ENCODE measurements at places on chromosomes 12 and 14.
A peak's percentile ranks its signal among the peaks of the same experiment; 100 is the strongest.

GRCh38 chr12:97612075-97612474 lies 149.5 kb downstream of the RMST start:
- DNase-seq = no peak

GRCh38 chr12:55703901-55704761 lies 3.6 kb downstream of the ITGA7 start:
- no peak for DNase-seq

DNA sequence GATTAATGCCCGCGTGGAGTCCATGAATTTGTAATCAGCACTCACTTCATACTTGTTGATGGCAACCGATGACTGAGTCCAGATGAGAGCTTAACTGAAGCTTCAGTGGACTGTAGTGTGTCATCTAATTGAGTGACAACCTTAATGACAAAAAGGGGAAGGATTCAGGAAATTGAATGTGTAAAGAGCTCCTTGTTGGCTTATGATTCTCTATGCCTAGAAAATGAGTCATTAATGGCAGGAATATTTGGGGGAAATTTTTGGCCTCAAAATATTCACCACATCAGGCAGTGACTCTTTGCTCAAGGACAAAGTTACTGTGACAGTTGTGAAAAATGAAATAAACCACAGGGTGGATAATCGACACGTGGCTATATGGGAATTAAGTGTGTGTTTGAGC lies 55.3 kb upstream of the STON2 start:
- no peak for DNase-seq

GRCh38 chr14:102899516-102899900 lies 23.0 kb upstream of the AMN start:
- DNase-seq = no peak

DNA sequence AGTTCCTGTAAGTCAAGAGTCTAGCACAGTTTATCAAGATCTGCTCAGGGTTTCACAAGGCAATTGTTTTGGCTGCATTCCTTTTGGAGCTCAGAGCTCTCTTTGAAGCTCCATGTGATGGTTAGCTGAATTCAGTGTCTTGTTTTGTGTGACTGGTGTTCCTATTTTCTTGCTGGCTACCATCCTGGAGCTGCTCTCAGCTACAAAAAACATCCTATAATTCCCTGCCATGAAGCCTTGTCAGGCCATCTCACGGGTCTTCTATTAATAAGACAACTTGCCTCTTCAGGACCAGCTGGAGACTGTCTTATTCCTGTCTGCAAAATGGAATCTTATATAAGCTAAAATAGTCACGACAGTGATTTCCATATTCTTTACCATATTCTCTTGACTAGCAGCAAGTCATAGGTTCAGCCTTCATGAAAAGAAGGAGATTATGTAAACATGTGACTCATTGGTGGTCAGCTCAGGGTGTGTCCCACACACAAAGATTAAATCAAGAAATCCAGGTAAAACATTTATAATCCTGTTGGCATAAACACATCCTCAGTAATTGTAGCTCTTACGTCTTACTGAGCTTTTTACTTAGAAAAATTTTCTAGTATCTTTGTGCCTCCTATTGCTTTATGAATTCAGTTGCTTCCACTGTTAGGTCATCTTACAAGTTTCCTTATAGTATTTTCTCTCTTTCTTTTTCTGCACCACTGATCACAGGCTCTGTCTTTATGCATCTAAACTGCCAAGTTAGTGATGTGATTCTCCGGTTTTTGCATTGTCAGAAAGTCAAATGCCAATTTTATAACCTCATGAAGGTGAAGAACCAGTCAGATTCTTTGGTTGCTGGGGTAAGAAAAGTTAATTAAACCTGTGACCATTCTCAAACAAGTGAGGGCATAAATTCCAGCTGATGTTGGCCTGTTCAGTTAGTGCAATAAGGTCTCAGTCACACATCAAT lies 378.5 kb upstream of the MGAT4C start:
- no peak for DNase-seq

DNA sequence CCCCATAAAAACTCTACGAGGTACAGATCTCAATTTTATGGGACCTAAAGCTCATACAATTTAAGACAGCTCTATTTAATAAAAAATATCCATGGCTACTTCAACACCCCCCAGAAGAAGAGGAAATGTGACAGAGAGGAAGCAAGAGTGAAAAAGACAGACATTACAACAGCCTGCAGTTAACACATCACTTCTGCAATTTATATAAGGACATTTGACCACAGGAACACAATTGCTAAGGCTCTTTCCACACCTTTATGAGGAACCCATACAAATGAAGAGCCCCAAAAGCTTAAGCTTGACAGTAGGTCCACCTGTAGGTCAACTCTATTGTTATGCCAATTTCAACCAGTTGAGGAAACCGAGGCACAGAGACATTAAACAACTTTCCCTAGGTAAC lies 5.6 kb downstream of the OR10P1 start:
- no peak for DNase-seq

DNA sequence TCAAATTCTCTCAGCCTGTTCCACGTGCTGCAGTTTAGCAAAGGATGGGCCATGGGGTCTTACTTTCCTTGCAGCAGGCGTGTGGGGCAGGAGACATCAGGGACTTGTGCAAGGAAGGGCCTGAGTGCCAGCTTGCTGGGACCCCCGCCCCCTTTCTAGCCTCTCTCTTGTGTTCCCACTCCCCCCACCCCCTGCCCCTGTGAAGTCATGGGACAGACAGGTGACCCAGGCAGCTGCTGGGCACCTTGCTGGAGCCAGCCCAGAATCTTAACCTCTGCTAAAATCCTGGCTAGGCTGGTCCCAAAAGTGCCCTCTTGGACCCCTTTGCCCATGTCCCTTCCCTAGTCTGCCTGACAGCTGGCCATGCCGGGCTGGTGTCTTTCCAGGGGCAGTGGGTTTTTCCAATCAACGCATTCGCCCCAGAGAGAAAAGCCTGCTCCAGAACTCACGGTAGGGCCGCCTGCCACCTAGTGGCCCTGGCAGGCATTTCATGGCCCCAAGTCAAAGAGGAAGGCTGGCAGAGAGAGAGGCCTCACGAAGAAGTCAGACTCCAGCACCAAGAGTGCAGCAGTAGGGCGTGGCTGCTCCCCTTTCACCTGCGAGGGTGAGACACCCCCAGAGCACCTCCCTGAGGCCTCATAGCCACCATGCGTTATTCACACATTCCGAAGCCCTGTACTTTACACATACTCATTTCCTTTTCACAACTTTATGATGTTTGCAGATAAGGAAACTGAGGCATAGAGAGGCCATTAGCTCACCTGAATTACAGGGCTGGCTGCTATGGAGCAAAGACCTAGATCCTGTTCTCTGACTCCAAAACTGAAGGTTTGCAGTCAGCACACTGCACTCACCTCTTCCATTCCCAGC lies 67.4 kb downstream of the LGMN start:
- DNase-seq = no peak

DNA sequence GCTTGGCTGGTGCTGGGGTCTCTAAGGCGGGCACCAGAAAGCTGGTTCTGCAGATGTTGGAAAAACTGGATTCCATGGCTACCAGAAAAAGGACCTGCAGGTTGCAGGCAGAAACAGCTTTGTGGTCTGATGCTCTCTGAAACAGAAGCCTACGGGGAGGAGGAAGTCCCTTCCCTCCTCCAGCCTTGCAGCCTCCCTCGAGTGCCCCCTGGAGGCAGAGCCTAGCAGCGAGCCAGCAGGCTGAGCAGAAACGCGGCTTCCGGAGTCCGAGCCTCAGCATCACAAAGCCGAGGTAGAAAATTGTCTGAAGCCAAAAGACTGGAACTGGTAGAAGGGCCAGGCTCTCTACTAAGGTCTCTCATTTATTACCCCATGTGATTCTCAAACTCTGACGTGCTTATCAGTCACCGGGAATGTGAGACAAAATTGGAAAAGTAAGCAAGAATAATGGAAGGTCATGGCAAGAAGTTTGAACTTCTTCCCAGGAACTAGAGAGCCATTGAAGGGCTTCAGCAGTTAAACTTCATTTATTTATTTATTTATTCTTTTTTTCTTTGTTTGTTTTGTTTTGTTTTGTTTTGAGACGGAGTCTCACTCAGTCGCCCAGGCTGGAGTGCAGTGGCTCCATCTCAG lies 82.2 kb upstream of the CPSF6 start:
- DNase-seq = peak; percentile 70

DNA sequence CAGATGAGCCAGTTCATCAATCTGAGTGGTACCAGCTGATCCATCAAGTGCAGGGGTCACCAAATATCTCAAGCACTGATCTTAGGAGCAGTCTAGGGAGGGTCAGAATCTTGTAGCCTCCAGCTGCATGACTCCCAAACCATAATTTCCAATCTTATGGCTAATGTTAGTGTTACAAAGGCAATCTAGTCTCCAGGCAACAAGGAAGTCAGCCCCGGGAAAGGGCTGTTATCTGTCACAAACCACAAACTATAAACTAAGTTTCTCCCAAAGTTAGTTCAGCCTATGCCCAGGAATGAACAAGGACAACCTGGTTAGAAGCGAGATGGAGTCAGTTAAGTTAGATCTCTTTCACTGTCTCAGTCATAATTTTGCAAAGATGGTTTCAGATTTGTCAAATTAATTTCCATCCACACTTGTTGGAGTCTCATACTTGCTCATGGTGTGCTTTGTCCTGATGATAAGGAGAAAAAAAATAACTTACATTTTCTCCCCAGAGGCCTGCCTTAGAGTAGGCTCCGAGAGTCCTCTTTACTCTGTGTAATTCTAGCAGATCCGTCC lies 3.9 kb upstream of the ABHD4 start:
- no peak for DNase-seq

- DNase-seq = no peak
Observed at GRCh38 chr12:48536602-48537001, 11.2 kb downstream of the OR8S1 start.

DNA sequence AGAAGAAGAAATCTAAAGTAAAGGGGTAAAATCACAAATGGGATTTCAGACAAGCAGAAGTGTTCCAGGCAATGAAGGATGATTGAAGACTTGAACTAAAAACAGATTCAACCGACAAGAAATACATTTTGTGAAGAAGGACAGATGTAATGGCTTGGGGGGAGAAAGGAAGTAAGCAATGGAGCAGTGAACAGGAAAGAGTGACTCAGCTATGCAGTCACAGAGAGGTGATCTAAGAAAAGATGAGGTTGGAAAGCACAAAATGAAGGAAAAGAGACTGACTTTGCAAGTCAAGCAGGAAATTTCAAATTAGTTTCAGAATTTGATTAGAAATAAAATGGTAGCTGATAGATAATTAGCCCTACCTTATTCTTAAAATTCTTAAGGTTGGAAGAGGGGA lies 66.5 kb downstream of the PUS7L start:
- DNase-seq = no peak

GRCh38 chr12:85309125-85309566 lies 29.1 kb downstream of the ALX1 start:
- DNase-seq = peak; percentile 46

- DNase-seq = no peak
Observed at GRCh38 chr12:1949771-1950470, 31.5 kb upstream of the CACNA2D4 start.

DNA sequence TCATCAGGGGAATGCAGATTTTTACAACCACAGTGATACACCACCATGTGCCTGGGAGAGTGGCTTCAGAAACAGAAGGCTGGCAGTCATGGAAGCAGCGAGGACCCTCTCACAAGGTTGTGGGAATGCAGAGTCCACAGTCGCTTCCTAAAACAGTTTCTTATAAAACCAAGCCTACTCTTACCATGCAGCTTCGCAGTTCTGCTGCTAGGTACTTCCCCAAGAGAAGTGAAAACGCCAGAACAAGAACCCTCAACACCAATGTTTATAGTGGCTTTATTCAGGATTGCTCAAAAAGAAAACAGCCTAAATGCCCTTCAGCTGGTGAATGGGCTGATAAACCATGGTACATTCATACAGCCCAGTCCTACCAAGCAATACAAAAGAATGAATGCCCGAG lies 87.2 kb downstream of the DDX51 start:
- DNase-seq = no peak

- no peak for DNase-seq
Observed at GRCh38 chr14:68941820-68942219, 37.3 kb downstream of the ACTN1 start.

GRCh38 chr14:94034886-94035285 lies 8.7 kb downstream of the OTUB2 start:
- no peak for DNase-seq

DNA sequence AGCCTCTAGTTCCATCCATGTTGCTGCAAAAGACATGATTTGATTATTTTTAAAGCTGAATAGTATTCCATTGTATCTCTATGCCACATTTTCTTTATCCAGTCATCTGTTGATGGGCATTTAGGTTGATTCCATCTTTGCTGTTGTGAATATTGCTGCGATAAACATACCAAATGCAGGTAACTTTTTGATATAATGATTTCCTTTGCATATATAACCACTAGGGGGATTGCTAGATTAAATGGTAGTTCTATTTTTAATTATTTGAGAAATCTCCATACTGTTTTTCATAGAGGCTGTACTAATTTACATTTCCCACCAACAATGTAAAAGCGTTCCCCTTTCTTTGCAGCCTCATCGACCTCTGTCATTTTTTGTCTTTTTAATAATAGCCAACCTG lies 342.5 kb downstream of the MDGA2 start:
- no peak for DNase-seq

- DNase-seq = no peak
Observed at GRCh38 chr14:95559203-95559602, 24.4 kb downstream of the GLRX5 start.

- no peak for DNase-seq
Observed at GRCh38 chr12:54661048-54661447, 12.9 kb upstream of the DCD start.

DNA sequence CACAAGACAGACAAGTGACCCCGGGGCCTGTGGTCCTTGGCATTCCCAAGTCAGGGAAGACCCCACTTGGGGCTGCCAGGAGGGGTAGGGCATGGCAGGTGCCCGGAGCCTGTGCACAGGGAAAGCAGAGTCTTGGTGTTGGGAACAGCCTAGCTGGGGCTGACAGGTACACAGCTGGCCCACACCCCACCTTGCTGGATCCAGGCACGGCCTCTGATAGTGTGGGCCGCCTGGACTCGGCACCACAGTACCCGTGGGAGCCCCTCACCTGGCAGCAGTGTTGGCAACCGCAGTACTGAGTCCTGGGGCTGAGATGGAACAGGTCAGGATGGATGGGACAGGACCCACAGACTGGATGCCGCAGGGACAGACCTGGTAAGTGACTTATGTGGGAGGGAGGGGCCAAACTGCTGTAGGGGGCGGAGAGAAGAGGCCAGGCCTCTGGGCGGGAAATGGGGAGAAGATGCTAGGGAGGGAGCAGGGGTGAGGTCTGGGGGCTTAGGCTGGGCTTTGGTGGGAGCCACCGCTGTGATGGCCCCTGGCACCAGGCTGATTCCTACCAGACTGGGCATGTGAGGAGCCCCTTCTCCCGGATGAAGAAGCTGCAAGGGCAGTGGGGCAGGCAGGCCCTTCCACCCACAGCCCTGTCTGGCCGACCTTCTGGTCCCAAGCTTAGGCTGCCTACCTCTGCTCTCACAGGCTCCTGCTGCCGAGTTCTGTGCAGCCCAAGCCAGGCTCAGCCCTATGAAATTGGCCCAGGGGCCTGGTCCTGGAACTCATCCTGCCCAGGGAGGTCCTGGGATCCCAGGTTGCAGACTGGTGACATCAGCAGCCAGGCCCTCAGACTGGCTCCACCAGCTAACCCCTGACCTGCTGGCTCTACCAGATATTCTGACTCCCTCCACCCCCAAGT lies at the start of gene TGM1:
TGM1 (minus strand) TSS at position 357 of the 913 bp plus-strand sequence. CDS start 825 bp downstream, outside the sequence.
- no peak for DNase-seq

GRCh38 chr14:100402631-100403030 lies 79.5 kb downstream of the SLC25A47 start:
- DNase-seq = no peak
